ENCODE measurements at places on chromosomes 2 and 18.

DNA sequence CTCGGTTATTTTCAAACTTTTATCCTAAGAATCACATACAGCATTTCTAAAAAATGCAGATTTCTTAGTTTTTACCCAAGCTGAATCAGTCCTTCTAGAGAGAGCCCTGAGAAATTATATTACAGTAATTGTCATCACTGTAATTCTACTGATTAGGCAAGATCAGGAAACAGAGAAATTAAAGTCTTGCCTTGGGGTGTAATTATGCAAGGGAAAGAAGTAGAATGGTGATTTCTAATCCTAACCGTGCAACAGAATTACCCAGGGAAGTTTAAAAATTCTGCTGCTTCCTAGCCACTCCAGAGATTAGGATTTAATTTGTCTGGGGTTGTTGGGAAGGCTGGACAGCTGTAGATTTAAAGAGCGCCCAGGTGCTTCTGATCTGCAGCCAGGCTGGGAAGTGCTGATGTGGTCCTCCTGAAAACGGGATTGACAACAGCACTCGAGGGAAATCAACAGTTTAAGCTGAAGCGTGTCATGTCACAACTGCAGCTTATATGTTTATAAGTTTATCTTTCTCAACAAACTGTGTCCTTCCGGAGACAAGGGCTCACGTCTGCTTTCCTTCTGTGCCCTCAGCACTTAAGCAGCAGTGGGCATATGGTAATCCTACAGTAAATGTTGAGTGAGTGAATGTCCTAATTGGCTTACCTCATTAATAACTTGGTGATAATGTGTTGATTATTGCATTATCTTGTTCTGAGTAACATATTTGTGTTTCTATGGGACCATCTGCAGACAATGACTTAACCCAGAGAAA is 671.9 kb upstream of the SOX11 start:
- DNase-seq: no peak

GRCh38 chr2:127259355-127259754 is 34.6 kb downstream of the ERCC3 start:
- no peak for DNase-seq

GRCh38 chr2:27489118-27489497 is 435 bp downstream of the IFT172 start:
- DNase-seq: peak; percentile 34

DNA sequence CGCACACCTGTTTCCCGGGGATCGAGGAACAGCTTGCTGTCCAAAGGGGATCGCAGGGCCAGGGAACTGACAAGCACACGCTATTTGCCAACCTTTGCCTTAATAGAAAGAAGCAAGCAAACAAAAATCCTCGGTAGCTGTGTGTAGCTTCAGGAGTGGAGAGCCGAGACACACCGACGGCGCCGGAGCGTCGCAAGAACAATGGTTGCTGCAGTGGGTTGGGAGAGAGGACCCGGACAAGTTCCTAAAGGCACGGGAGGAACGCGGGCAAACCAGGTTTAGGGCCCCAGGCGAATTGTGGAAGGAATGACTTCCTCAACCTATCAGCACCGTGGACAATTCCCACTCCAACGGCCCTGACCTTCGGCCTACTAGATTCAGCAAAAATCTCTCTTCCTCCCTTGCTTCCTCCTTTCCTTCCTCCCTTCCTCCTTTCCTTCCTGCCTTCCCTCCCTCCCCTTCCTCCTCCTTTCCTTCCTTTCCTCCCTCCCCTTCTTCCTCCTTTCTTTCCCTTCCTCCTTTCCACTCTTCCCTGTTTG is 4.9 kb upstream of the NEUROD1 start:
- DNase-seq: no peak

- DNase-seq: no peak
Measured at GRCh38 chr2:48845684-48846083, 90.2 kb upstream of the LHCGR start.

GRCh38 chr2:241770936-241771285 is 5.7 kb upstream of the GAL3ST2 start:
- DNase-seq: no peak

- DNase-seq: no peak
Measured at GRCh38 chr18:57077786-57078552, 68.9 kb upstream of the BOD1L2 start.

- no peak for DNase-seq
Measured at GRCh38 chr2:239240414-239240881, 160.4 kb downstream of the HDAC4 start.

- no peak for DNase-seq
Measured at GRCh38 chr2:120761911-120762310, 26.2 kb downstream of the GLI2 start.

DNA sequence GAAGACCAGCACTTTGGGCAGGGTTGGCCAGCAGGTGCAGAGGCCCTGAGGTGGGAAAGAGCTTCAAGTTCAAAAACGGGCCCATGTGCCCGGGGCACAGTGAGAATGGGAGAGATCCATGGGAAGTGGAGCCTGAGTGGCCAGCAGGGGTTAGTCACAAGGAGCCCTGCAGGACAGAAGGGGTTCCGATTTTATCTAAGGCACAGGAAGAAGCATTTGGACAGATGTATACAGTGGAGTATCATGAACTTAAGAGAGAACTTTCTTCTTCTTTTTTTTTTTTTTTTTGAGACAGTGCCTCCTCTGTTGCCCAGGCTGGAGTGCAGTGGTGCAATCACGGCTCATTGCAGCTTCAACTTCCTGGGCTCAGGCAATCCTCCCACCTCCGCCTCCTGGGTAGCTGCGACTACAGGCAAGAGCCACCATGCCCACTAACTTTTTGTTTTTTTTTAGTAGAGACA is 24.0 kb downstream of the WIPF1 start:
- no peak for DNase-seq

GRCh38 chr2:85865539-85866164 is 23.1 kb downstream of the ST3GAL5 start:
- DNase-seq: no peak

- DNase-seq: peak; percentile 8
Measured at GRCh38 chr18:1361936-1362335, 457.3 kb downstream of the ADCYAP1 start.

DNA sequence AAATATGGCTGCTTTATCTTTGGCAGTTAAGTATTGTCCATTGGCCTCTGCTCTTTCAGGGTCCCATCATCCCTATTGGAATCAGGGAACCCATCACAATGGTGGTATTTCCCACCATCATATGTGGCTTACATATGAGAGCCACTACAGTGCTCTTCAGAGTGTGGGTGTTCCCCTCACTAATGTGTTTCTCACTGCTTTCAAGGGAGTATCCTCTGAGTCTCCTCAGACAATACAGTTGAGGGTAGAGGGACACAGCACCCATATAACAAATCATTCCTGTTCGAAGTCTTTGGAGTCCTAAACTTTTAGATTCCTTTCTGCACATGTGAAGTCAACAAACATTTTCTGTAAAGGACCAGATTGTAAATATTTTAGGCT is 48.8 kb upstream of the DNAJC10 start:
- no peak for DNase-seq

DNA sequence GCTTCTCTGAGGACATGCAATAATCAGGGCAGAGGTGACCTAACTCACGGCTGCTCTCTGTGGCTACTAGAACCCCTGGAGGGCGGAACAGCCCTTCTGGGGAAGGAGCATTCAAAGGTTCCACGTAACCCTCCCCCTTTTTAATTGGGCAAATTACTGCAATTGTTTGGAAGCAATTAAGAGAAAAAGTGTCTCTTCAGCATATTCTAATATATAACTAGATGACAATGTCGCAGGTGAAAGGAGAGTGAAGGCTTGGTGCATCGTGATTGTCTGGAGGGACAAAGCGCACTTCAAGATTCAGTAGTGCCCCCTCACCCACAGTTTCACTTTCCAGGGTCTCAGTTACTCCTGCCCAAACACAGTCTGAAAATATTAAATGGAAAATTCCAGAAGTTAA is 720.8 kb downstream of the DCDC2C start:
- no peak for DNase-seq

GRCh38 chr2:46980786-46981573 is 65.4 kb upstream of the MCFD2 start:
- DNase-seq: no peak

DNA sequence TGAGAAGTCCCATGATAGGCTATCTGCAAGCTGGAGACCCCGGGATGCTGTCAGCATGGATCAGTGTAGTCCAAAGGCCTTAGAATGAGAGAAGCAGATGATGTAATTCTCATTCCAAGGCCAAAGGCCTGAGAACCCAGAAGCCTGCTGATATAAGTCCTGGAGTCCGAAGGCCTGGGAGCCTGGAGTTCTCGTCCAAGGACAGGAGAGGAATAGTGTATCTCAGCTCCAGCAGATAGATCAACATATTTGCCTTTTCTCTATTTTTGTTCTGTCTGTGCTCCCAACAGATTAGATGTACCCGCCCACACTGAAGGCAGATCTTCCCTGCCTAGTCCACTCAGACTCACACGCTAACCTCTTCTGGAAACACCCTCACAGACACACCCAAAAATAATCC is 454.9 kb upstream of the CHAC2 start:
- no peak for DNase-seq

DNA sequence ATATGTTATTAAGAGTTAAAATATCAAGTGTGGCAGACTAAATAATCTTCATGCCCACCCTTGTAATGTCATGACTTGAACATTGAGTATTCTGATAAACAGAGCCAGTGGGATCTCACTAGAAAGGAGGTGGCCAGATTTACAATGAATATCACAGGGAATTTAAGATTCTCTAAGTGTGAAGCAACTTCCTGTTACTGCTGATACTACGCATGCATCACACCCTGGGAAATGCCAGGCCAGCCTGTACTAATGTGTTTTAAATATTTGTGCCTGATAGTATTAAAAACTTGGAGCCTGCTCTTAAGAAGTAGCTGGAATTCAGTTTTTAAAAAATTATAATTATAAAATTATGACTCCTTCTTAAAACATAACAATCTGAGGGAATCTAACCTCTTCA is 148.3 kb downstream of the LAMA3 start:
- peak; percentile 30 for DNase-seq

- DNase-seq: peak; percentile 53
Measured at GRCh38 chr18:9103376-9103873, 926 bp downstream of the NDUFV2 start.

- no peak for DNase-seq
Measured at GRCh38 chr2:47217277-47217676, 62.2 kb upstream of the STPG4 start.

GRCh38 chr2:39875182-39875913 is 96.3 kb upstream of the THUMPD2 start:
- no peak for DNase-seq

- DNase-seq: peak; percentile 1
Measured at GRCh38 chr2:78202986-78203670, 681.0 kb upstream of the LRRTM4 start.

GRCh38 chr2:45000921-45001868 is 8.1 kb downstream of the SIX2 start:
- no peak for DNase-seq

DNA sequence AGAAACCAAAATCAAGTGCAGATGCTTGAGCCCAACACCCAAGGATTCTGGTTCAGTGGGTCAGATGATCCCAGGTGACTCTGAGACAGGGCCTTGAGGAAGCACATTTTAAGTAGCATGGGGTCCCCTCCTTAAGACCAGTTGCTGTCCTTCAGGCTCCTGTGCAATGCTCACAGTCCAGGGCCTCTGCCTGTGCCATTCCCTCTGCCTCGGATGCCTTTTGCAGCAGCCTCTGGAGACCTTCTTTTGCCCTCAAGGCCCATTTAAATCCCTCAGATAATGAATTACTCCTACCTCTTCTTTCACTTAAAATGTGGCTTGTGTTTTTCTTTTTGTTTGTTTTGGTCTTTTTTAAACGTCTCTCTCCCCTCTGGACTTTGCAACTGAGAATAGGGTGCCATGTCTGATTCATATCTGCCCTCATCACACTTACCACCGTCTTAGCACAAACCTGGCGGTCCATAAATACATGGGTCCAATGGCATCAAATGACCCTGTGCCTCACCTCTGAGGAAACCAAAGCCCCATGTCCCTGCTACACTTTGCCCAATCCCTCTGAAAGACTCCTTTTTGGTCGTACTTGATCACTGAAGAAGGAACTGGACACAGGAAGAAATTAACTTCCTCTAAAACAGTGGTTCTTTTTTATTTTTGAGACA is 14.2 kb downstream of the ACTG2 start:
- DNase-seq: no peak

- DNase-seq: no peak
Measured at GRCh38 chr2:119414894-119415293, 16.8 kb upstream of the TMEM37 start.

GRCh38 chr2:96926791-96927190 is 56.9 kb upstream of the SEMA4C start:
- no peak for DNase-seq

DNA sequence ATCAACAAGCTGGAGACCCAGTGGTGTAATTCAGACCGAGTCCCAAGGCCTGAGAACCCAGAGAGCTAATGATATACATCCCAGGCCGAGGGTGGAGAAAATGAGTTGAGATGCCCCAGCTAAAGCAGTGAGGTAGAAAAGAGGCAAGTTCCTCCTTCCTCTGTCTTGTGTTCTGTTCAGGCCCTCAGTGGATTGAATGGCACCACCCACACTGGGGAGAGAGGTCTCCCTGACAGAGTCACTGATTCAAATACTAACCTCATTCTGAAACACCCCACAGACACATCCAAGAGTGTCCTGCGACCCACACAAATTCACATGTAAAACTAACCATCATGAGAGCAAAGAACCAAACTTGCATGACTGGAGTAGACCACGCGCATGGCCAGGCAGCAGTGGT is 215.3 kb downstream of the ANAPC1 start:
- no peak for DNase-seq

DNA sequence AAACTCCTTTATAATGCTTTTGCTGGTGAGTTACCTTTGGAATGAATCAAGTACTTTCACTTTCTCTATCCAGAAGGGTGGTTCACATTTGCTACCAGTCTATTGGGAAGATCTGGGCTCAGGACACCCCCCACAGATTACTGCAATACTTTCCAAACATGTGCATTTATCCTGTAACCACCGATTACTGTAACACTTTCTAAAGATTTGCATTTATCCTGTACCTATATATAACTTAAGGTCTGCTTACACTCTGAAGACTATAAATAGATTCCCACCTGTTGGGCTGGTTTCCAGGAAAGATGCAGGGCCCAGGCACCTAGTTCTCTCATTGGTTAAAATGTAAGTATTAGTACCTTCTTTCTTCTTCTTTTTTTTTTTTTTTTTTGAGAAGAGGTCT is 113.0 kb upstream of the NEDD4L start:
- no peak for DNase-seq

DNA sequence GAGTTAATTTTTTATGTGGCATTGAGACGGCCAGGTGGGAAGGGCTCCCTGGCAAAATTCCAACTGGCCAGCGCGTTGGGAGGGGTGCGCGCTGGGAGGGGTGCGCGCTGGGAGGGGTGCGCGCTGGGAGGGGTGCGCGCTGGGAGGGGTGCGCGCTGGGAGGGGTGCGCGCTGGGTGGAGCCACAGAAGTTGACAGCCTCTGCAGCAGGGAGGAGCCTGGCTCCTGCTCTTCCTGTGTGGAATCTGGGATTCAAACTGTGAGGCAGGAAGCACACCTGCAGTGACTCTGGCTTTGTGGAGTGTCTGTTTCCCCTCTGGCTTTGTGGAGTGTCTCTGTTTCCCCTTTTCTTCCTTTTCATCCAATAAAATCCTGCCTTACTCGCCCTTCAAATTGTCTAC is 147.9 kb upstream of the CBLN2 start:
- no peak for DNase-seq

Measured in RKO (cell line).